ENCODE measurements at places on chromosomes 3 and 15. TPM values are rescaled to one million over a fixed set of nuclear protein-coding genes. Genes with fewer than 3 reads are reported as not detected.

The XRN1 gene
- 27.3 TPM for total RNA-seq

The CLDN18 gene
- total RNA-seq = not detected

The PROS1 gene
- total RNA-seq = 9.4 TPM

The TYRO3 gene
- total RNA-seq = 5.6 TPM

The GPR62 gene
- 0.20 TPM for total RNA-seq

The FMN1 gene
- 2.2 TPM for total RNA-seq

The SUSD5 gene
- total RNA-seq = 1.0 TPM

The AMT gene
- total RNA-seq = 2.5 TPM

The SYNPR gene
- not detected for total RNA-seq

The ACTC1 gene
- 3,379 TPM for total RNA-seq

The AGTR1 gene
- 7.4 TPM for total RNA-seq

The ARGFX gene
- not detected for total RNA-seq

The CNTN4 gene
- total RNA-seq = 0.32 TPM

The SIDT1 gene
- 0.39 TPM for total RNA-seq

The SEMA3B gene
- 4.7 TPM for total RNA-seq

The RPUSD3 gene
- 47.5 TPM for total RNA-seq

The ZKSCAN7 gene
- 0.99 TPM for total RNA-seq

The DPPA2 gene
- not detected for total RNA-seq

The CPA3 gene
- total RNA-seq = 3.8 TPM

The RETNLB gene
- total RNA-seq = not detected

The MYEF2 gene
- total RNA-seq = 1.3 TPM
